ENCODE measurements at places on chromosomes 16 and 17.

DNA sequence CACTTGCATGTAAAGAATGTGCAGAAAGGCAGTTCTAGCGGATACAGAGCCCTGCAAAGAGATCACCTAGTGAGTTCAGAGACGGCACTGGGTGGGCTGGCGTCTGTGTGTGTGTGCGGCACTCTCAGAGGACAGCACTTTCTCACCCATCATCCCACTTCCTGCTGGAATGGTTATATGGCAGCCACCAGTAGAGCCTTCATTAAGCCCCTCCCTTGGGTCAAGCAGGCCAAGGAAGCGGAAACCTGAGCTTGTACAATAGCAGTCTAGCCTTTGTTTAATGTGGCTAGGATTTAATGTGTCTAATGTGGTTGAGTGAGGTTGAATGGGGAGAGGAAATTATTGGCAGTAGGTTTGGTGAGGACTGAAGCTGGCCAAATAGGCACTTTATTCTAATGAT lies 88.3 kb upstream of the ELAC2 start:
- DNase-seq, result no peak

DNA sequence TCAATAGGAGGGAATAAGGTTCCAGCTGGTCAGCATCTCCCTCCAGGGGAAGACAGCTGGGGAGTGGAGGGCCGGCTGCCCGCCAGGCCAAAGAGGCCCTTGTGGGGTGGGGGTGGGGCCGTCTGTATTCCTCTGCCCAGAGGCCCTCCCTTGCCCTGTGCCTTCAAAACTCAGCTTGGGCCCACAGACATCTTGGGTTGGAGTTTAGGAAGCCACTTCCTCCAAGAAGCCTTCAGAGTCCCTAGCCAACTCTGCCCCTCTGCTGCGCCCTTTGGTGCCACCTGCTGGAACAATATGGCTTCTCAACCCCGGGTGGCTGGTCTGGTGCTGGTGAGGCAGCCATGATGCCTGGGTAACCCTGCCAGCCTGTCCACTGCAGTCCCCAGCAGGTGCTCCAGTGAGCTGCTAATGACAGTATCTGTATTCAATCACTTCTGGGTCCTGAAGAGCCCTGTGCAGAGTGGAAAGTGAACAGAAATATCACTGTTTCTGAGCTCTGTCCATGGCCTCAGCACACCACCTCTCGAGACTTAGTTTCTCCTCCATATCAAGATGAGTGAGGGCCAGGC lies 16.7 kb downstream of the HSD11B2 start:
- DNase-seq, result peak; percentile 16

DNA sequence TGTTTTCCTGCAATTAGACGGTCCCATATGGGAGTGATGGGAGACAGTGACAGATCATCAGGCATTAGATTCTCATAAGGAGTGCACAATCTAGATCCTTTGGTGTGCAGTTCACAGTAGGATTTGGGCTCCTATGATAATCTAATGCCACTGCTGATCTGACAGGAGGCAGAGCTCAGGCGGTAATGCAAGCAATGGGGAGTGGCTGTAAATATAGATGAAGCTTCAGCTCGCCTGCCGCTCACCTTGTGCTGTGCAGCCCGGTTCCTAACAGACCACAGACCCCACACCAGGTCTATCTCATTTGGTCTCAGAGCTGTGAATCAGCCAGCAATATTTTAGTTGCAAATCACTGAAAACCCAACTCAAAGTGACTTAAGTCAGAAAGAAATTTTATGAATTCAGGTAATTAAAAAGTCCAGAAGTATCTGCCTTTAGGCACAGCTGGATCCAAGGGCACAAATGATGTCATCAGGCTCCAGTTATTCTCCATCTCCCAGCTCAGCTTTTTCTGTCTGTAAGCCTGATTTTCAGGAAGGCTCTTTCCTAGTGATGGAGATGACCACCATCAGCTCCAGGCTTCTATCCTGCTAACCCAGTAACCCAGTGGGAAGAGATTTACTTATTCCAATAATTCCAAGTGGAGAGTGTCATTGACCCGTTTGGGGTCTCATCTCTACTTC lies 3.3 kb downstream of the CHP2 start:
- no peak for DNase-seq

- no peak for DNase-seq
These were observed 654 bp downstream of the TNFAIP1 start for GRCh38 chr17:28335959-28336871.

DNA sequence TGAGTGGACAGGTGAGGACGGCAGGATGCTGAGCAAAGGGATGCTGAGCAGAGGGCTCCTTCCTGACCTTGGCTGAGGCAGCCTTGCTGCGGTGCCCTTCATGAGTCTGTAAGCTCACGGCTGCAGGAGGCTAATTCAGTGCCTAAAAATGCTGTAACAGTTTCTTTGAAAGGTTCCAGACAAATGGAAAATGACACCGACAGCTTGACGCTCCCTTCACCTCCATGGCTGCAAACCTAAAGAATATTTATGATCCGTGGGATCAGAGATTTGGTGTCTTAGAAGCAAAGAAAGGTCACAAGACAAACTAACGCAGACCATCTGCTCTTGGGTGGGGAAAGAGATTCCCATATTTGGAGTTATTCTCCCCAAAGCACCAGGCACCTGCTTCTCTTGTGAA lies 28.0 kb downstream of the TOM1L2 start:
- no peak for DNase-seq

- no peak for DNase-seq
These were observed 20.9 kb upstream of the VWA3A start for GRCh38 chr16:22071331-22071910.

All from activated naive CD4-positive, alpha-beta T cell (primary cell).